ENCODE measurements at places on chromosomes 1 and 21.

DNA sequence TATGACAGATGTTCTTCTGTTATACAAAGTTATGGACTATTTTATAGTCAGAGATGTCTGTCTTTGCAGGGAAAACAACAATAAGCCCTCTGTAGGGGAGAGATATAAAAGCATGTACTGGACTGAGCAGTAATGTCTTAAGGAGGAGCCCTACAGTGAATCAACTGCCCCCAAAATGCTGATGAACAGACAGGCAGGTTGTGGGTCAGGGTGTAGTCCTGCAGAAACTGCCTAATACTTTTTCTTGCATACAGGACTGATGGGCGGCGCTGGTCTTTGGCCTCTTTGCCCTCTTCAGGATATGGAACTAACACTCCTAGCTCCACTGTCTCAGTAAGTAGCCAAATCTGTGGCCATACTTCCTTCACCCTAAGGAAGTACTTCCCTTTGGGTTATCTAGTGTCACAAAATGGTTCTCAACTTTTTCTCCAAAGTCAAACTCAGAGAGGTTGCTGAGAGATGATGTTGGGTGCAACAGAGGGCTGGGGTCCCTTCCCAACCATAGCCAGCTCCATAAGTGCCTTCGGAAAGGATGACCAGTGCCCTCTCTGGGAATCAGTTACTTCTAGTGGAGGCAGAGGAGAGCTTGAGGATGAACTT is 129.8 kb downstream of the PIK3R3 start:
- DNase-seq, result no peak

- DNase-seq, result no peak
Measured at GRCh38 chr1:90220941-90221693, 226.2 kb downstream of the ZNF326 start.

- no peak for DNase-seq
Measured at GRCh38 chr1:189627427-189627826, 850.2 kb downstream of the BRINP3 start.

DNA sequence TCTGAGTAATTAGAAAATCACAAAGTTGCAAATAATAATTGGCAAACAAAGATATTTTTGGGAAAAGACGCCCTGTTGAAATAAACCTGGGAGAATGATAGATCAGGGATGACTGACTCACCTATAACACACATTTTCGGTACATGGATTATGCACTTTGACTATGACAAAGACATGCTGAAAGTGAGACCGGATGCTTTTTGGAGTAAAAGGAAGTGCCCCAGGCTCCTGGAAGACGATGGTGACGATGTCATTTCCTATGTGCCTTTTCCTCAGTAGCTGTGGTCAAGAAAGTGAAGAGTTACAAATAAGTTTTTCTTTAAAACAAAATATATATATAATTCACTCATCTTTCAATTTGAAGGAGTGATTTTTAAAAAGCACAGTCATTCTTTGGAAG is 158.7 kb downstream of the SIPA1L2 start:
- DNase-seq, result no peak

DNA sequence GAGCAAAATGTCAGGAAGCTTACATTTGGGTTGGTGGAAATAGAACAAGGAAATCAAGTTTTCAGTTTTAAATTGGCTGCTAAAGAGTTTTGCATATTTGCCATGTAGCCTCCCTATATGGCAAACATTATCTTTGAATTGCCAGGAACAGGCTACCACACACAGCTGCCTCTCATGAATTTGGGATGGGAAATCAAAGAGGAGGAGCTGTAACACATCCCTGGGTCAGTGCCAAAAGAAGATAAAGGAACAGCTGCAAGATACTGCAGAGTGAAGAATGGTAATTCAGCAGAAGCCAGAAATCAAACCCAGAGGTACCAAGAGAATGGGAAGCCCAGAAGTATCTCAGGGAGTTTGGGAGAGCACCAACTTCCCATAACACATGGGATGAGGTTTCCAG is 18.6 kb upstream of the RASAL2 start:
- no peak for DNase-seq

DNA sequence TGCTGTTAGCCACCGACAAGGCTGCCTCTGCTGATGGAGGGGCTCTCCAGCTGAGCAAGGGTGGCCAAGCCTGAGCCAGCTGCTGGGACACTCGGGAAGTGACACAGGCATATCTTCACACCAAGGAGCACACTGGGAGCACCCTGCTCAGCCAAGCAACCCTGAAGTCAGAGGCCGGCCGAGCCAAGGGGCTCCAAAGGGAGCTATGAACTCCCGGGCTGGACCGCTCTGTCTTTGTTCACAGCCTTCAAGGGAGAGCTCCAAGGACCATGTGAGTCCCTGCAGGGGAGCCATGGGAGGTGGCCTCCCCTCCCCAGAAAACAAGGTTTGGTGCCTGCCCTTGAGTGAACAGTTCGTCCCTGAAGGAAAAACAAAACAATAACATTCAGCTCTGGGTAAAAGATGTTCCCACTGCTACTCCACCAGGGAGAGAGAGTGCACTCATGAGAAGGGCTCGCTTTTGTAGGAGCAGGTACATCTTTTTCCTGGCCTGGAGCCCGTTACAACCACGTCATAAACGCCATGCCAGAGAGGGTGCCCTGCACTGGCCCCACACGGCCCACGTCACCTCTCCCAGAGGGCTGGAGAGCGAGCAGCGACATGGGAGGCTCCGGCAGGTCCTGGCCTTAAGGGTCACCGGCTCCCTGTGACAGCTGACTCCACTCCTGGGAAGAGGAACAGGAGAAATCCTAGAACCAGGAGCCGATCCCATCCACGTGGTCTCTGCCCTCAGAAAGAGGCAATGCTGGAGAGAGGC is 56.3 kb upstream of the SLC25A33 start:
- no peak for DNase-seq

GRCh38 chr1:12506281-12507280 is 111.4 kb downstream of the DHRS3 start:
- no peak for DNase-seq

DNA sequence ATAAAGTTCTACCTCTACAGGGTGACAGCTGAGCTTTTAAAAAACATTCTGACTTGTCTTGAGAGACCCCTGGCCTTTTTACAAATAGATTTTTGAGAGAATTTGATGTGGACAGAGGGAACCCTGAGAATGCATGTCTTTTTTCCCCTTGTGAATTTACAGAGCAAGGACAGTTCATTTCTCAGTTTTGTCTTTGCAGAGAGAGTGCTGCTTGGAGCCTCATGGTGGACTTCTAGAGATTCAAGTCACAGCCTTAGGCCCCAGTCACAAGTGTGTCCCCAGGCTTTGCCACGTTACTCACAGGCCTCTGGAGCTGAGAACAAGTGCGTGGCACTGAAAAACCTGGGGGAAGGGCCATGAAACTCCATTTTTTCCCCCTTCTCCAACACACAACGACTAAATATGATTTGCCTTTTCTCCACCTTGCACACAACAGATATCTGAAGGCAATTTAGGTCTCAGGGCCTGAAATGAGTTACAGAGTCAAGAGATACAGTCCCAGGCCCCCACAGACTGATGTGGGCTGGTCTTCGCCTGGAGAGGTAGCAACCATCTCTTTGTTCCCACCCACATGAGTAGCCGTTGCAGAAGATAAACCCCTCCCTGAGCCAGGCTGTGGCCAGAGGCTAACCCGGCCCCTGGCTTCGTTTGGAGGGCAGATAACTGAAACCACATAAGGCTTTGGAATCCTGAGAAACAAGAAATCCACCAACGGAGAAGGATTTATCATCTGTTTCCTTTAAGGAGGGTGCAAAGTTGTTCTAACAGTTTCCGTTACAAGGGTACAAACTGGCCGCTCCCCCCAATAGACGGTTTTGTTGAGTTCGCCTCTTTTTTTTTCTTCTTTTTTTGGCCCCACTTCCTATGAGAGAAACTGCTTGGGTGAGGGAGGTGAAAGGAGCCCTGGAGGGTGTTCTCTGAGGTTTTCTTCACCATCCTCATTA is 1.0 kb upstream of the PIGV start:
- DNase-seq, result no peak

DNA sequence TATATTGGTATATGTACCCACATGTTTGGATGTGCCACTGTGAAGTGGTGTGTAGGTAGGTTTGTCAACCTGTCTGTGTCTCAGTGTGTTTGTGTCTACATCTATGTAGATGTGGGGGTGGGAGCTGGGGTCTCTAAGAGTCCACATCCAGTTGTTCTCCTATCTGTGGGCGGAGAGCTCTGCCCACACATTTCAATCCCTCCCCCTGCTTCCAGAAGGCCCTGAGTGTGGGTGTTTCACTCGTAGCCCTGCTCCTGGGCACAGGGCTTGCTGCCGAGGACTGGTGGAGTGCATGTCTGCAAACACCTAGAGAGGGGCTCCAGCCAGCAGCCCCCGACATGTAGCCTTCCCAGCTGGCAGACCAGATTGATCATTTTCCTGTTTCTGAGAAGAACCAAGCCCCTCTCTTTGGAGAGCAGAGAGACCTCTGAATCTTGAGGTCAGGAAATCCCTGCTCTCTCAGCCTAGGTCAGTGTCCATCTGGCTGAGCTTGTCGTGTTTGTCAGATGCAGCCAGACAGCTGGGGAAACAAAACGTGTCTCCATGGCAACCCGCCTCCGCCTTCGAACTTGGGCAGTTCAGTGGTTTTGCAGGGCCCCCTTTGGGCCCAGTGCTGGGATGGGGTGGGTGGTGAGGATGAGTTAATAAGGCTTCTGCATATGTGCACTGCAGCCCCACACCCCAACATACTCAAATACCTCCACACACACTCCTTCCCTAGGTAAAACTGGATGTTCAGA is 31.2 kb upstream of the SYNC start:
- no peak for DNase-seq

GRCh38 chr21:43935711-43936110 is 70.7 kb downstream of the AGPAT3 start:
- no peak for DNase-seq

DNA sequence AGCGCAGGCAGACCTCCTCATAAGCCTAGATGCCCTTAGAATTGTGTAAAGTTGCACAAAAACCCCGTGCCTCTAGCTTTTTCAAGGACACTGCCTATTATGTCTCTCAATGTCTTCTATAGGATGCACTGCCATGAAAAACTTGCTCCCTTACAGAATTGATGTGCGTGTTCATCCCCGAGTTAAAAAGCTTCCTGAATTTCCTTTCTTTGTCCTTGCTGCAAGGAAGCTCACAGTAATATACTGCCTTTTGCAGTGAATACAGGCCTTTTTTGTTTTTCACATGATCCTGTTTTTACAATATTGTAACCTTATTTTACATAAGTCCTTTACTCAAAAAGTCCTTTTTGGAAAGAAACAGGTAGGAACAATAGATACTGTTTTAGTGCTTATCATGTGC is 193.0 kb downstream of the TTLL7 start:
- no peak for DNase-seq

GRCh38 chr1:156618853-156619581 is at the start of gene HAPLN2:
Gene HAPLN2 (plus strand): TSS chr1:156619415. CDS start chr1:156623491, 4,076 bp downstream.
- no peak for DNase-seq

DNA sequence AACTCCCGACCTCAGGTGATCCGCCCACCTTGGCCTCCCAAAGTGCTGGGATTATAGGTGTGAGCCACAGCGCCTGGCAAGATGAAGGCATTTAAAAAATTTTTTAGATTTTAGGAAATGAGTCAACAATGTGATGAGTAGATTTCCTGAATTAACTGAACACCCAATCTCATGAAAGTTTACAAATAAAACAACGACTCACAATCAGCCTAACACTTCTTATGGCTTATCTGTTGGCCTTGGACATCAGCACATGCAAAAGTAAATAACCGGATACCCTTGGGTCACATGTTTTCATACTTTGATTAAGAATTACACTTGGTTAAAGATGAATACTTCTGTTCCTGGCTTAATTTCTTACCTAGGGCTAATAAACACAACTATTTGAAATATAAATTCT is 3.0 kb downstream of the GNG12 start:
- DNase-seq, result no peak

DNA sequence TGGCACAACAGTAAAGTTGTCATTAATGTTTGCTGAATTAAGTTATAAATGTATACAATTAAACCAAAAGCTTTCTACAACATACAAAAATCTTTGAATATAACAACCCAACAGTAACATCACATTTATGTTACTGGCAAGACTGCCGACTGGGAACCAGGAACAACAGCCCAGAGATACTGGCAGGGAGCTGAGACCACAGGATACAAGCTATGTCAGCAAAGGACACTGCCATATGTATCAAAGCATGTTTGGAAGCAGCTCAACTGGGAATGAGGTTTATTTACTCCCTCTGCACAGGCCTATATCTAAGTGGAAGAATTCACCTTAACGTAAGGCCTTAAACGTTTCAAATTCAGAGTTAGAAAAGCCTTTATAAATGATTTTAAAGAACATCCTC is 50.4 kb downstream of the ARHGAP29 start:
- DNase-seq, result no peak

DNA sequence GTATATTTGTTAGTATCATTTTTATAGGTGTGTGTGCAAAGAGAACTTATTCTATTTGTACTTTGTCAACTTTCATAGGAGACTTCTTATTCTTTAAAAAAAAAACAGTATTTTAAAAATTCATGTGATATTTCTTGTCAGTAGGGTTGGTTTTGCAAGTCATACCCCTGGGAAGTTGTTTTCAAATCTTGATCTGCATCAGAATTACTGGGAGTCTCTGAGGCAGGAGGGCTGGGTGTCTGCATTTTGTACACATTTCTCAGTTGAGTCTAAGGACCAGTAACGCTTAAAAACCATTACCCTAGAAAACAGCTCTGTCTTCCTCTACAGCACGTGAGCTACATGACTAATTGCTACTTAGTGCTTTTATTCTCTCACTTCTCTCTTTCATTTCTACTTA is 76.0 kb upstream of the CTTNBP2NL start:
- no peak for DNase-seq

DNA sequence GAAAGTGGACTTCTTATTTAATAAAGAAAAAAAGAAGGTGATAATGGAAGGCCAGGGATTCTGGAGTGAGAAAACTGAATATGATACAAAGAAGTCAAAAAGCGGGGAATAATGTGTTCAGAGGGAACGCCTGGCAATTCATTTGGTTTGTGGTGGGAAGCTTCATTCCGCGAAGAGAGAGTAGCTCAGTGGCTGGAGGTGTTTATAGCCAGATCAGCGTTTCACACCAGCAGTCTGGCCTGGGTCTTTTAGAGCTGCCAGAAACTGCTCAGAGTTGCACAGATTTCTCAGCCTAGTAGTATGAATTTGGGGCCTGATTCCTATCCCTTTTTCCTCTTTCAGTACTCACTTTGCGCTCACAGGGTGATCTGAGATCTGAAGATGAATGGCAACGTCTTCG is 67.8 kb upstream of the IPO9 start:
- no peak for DNase-seq

DNA sequence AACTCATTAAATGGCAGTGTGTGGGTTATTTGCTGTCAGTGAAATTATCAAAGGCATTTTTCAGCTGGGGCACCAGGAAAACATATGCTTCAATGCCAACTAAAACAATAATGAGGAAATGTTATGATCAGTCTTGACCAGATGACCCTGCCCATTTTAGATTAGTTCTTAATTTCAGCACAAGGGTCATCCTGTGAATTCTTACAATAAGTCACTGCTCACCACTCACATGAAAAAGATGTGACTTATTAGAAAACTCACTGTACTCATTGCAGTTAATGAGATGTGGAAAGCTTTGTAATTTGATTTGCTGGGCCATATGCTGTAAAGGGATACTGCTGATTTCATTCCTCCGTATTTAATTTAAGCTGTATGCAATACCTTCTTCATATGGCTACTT is 178.5 kb upstream of the LMO4 start:
- no peak for DNase-seq

Data from activated T-cell treated with anti-CD3 and anti-CD28 coated beads for 1 hour (primary cell).